ENCODE measurements at places on chromosomes 2 and 18. TPM values are rescaled to one million over a fixed set of nuclear protein-coding genes. Genes with fewer than 3 reads are reported as not detected.

UCN gene
- total RNA-seq: 2.1 TPM

FRZB gene
- 0.62 TPM for total RNA-seq

ACADL gene
- not detected for total RNA-seq

RNF152 gene
- 3.6 TPM for total RNA-seq

FOXD4L1 gene
- total RNA-seq: not detected

DPYSL5 gene
- not detected for total RNA-seq

GBX2 gene
- not detected for total RNA-seq

CHST10 gene
- 11.0 TPM for total RNA-seq

ERFE gene
- 2.0 TPM for total RNA-seq

OSBPL6 gene
- total RNA-seq: 5.2 TPM

CNTNAP5 gene
- total RNA-seq: under 0.01 TPM

CFAP65 gene
- under 0.01 TPM for total RNA-seq

FARP2 gene
- 216 TPM for total RNA-seq

ARHGAP15 gene
- 1.4 TPM for total RNA-seq

FOXI3 gene
- total RNA-seq: not detected

SUMO1 gene
- 117 TPM for total RNA-seq

UGT1A8 gene
- total RNA-seq: not detected

COL4A3 gene
- total RNA-seq: not detected

REG3G gene
- total RNA-seq: not detected

TXNDC2 gene
- total RNA-seq: not detected

PASK gene
- total RNA-seq: 11.0 TPM

RAB27B gene
- 0.36 TPM for total RNA-seq

SLC5A7 gene
- not detected for total RNA-seq

GFPT1 gene
- 35.3 TPM for total RNA-seq

TNFAIP6 gene
- total RNA-seq: 66.1 TPM

KATNAL2 gene
- total RNA-seq: 4.0 TPM

GCG gene
- total RNA-seq: not detected
